ENCODE measurements at places on chromosomes 13 and 19.

DNA sequence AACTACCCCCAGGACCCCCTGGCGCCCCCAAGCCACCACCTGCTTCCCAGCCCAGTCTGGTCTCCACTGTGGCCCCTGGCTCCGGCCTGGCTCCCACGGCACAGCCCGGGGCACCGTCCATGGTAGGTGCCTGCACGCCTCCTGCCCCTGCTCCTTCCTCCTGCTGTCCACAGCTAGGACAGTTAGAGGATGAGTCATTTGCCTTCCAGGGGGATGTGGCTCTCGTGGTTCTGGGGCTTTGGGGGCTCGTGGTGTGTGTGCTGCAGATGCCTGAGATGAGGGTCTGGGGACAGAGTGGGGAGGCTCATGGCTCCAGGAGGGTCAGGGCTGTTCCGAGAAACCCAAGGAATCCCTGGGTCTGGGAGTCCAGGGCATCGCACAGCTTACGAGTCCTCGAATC is 12.7 kb downstream of the MED25 start:
- H3K4me1 ChIP-seq = peaks cover 12% of the 10 kb centered on the region
- H3K4me3 ChIP-seq = no peak overlapping the region
- no peak for DNase-seq

DNA sequence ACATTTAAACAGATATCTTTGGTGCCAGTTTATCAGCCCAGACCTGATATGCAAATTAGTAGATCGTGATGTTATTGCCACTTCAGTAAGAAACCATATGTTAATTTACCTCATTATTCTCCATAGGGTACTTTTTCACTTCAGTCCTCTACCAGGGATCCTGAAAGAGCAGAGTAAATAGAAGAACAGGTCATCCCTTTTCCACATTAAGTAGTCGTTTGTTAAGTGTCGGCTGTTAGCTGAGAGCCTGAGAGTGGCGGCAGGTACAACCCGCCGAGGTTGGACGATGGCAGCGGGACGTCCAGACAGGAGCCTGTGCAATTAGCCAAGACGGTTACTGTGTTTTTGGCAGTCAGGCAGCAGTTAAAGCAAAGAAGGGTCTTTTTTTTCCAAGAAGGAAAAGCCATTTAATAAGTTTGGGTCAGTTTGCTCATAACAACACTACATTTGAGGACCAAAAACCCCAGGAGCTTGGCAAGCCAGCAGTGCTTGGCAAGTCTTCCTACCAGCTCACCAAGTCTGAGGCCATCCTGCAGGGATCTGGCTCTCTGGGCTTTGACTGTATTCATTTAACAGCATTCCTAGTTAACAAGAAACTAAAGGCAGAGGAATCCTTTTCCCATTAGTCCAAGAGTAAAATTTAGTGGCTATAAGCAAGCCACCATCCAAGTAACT is 231.8 kb downstream of the SHISA2 start:
- no peaks in the 10 kb centered on the region for H3K4me1 ChIP-seq
- no peak for DNase-seq
- H3K27ac ChIP-seq = no peak overlapping the region
- H3K4me3 ChIP-seq = no peak overlapping the region

DNA sequence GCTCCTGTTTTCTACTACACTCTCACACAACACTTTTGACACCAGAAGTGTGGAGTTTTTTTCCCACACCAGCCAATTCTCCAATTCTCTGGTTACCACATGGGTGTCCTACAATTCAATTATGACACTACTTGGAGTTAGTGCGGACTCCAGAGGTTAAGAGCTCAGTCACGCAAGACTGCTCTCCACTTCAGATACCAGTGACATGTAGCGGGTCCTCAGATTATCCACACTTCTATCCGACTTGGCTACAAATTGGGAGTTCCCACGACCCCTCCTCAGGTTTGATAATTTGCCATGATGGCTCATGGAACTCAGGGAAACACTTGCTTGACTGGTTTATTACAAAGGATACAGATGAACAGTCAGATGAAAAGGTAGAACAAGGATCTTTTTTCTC is 32.9 kb downstream of the PAN3 start:
- H3K36me3 ChIP-seq = peaks cover 27% of the 10 kb centered on the region
- no peak overlapping the region for H3K4me3 ChIP-seq
- no peak overlapping the region for H3K27ac ChIP-seq
- H3K27me3 ChIP-seq = no peaks in the 10 kb centered on the region
- peaks cover 48% of the 10 kb centered on the region for H3K4me1 ChIP-seq
- DNase-seq = no peak

- H3K27ac ChIP-seq = peak overlapping the region; percentile 82
- peaks cover 16% of the 10 kb centered on the region for H3K36me3 ChIP-seq
- no peaks in the 10 kb centered on the region for H3K27me3 ChIP-seq
Observed at GRCh38 chr13:41053384-41053826, 7.9 kb upstream of the WBP4 start.

GRCh38 chr13:37657134-37657533 is 58.6 kb upstream of the POSTN start:
- H3K4me3 ChIP-seq = no peak overlapping the region
- no peak for DNase-seq
- no peaks in the 10 kb centered on the region for H3K36me3 ChIP-seq
- H3K27me3 ChIP-seq = no peaks in the 10 kb centered on the region
- no peak overlapping the region for H3K27ac ChIP-seq

DNA sequence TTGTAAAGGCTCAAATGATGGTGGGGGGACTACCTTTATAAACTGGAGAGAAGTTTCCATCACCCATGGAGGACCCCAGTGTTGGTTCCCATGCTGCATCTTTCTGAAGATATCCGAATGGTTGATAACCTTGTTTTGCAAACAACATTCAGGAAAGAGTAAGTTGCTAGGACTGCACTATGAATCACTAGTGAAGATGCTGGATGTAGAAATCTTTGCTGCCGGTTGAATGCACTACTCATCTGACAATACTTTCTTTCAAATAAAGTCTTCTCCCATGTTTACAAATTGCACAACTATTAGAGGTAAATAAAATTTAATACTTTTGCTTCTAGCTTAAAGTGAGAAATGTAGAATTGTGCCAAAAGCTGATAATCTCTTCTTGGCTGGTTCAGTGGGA is 198.4 kb upstream of the SLITRK6 start:
- H3K27me3 ChIP-seq = no peaks in the 10 kb centered on the region
- no peak for DNase-seq
- H3K36me3 ChIP-seq = no peaks in the 10 kb centered on the region
- H3K4me3 ChIP-seq = no peak overlapping the region

DNA sequence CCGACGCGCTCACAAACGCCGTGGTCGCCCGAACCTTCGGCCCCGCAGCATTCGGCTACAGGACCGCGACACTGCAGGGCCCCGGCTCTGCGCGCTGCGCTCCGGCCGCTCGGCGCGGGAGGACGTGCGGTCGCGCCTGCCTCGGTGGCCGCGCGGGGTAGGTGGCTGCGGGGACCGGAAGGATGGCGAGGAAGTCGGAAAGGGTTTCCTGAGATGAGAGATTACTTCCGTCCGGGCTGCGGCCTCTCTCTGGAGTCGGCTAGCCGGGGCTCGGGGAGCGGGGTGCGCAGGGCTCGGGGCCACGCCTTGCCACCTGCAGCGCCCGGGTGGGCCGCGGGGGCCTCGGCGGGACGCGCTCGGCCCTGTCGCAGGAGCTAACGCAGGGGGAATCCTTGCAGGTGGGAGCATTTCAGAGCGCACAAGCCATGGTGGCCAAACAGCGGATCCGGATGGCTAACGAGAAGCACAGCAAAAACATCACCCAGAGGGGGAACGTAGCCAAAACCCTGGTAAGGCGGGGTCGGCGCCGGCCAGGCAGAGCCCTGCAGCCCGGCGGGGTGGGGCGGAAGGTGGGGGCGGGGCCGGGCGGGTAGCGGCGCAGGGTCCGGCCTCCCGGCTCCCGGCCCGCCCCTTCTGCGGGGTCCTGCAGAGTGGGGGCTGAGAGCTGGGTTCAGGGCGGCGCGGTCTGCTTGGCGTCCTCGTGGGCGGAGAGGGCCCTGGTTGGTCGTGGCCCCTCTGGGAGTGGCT is at the start of gene SERP2:
Gene SERP2 (plus strand): TSS at position 224 of the 747 bp plus-strand sequence. CDS start 202 bp downstream, at position 426.
- no peaks in the 10 kb centered on the region for H3K36me3 ChIP-seq
- H3K4me3 ChIP-seq = peak within 1 kb of the TSS; percentile 81
- H3K27ac ChIP-seq = no peak within 1 kb of the TSS
- no peak for DNase-seq
- peaks cover 32% of the 10 kb centered on the region for H3K27me3 ChIP-seq

GRCh38 chr13:30355384-30355699 is 48.0 kb upstream of the KATNAL1 start:
- H3K27ac ChIP-seq = peak overlapping the region; percentile 81
- H3K4me3 ChIP-seq = peak overlapping the region; percentile 67
- peaks cover 11% of the 10 kb centered on the region for H3K36me3 ChIP-seq
- H3K27me3 ChIP-seq = no peaks in the 10 kb centered on the region
- peaks cover 18% of the 10 kb centered on the region for H3K4me1 ChIP-seq

DNA sequence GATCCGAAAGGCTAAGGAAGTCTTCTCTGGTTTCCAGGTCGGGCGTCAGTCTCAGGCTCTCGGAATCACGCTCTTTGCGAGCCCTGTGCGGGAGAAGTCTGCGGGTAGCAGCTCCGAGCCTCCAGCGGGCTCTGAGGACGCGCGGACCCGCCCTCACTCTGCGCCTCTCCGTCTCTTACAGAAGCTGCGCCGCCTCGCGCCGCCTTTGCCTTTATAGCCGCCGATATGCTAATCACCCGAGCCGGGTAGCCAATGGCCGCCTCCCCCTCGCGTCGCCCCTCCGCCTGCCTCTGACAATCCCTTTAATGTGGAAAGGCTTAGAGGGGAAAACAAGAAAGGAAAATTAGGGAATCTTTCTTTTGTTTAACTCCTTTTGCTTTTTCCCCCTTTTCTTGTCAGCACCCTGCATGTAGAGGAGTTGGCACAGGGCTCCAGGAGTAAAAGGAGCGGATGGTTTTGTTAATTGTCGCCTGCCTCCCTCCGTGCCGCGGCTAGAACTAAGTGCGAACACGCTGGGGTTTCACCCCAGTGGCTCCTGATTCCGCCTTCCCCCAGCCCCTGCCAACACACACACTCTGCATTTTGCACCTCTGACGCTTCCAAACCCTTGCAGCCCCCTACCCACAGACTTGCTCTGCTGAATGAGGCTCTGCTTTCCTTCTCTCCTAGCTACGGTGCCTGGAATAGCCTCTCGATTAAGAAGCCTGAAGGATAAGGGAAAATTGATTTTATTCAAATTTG is at the start of gene PCDH8:
Gene PCDH8 (minus strand): TSS at position 186 of the 741 bp plus-strand sequence. CDS start 204 bp downstream, outside the sequence.
- H3K27me3 ChIP-seq = peaks cover 77% of the 10 kb centered on the region
- H3K4me3 ChIP-seq = peak within 1 kb of the TSS; percentile 38
- H3K27ac ChIP-seq = peak within 1 kb of the TSS; percentile 70
- H3K4me1 ChIP-seq = peaks cover 21% of the 10 kb centered on the region
- peaks cover 20% of the 10 kb centered on the region for H3K36me3 ChIP-seq
- DNase-seq = no peak

GRCh38 chr19:40539070-40539469 is 37.6 kb upstream of the SHKBP1 start:
- no peak for DNase-seq
- H3K4me1 ChIP-seq = peaks cover 2% of the 10 kb centered on the region
- no peak overlapping the region for H3K4me3 ChIP-seq
- no peaks in the 10 kb centered on the region for H3K36me3 ChIP-seq

DNA sequence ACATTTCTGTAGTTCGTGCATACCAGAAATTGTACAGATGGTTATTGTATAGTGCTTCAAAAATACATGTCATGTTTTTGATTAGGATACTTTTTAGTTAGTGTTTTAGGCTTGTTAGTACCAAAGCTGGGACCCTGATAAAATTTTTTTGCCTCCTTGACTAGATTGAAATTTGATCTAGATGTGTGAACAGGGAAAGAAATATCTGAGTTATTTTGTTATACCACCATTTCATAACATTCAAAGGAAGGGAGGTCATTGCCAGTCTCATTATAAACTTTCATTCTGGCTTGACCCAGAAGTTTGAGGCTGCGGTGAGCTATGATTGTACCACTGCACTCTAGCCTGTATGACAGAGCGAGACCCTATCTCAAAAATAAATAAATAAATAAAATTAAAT is 9.0 kb downstream of the LMO7 start:
- H3K4me3 ChIP-seq = no peak overlapping the region
- DNase-seq = no peak
- H3K36me3 ChIP-seq = peaks cover 8% of the 10 kb centered on the region

GRCh38 chr13:30792285-30793000 is 57.1 kb downstream of the ALOX5AP start:
- no peak overlapping the region for H3K4me3 ChIP-seq
- DNase-seq = no peak
- H3K27me3 ChIP-seq = no peaks in the 10 kb centered on the region
- no peak overlapping the region for H3K27ac ChIP-seq
- H3K36me3 ChIP-seq = peaks cover 2% of the 10 kb centered on the region

GRCh38 chr13:91668866-91669495 is 270.6 kb downstream of the GPC5 start:
- H3K36me3 ChIP-seq = no peaks in the 10 kb centered on the region
- H3K4me1 ChIP-seq = no peaks in the 10 kb centered on the region
